Transverse colon (tissue), 4 donors: ENCODE measurements at places on chromosomes 13 and 19. TPM values are rescaled to one million over a fixed set of nuclear protein-coding genes. Genes with fewer than 3 reads are reported as not detected.

DNA sequence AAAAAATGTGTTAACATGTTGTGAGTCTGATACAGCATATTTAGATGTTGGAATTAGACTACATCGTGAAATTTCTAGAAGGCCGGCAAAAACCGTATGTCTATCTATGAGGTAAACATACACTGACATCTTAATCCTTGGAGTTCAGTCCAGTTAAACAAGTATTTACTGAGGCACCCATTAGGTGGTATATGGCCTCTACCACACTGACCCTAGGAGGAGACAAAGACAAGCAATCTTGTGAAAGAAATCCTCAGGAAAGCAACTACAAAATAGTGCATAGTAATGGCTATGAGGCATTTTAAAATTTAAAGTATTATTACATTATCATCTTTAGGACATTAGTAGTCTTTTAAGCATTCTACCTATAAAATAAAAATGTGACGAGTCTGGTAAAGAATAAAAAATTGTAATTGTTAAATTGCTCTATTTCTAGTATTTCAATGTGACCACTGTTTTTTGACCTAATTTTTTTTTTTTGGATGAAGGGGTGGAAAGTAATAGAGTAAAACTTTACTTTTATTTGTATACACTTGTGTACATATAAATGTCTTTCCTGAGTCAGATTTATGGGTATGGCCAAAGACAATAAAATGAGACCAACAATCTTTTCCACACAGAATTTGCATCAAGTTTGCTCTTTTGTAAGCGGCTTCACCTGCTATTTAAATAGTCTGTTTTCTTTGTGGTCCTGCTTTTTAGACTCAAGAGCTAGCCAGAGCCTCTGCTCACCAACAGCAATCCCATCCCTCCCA, 50.5 kb downstream of the KATNAL1 start:
- no peak overlapping the region for H3K4me3 ChIP-seq
- H3K36me3 ChIP-seq = no peaks in the 10 kb centered on the region
- peak overlapping the region; percentile 30 for H3K27ac ChIP-seq
- peaks cover 3% of the 10 kb centered on the region for H3K4me1 ChIP-seq

GRCh38 chr19:55678121-55678671, 3.2 kb downstream of the EPN1 start:
- no peaks in the 10 kb centered on the region for H3K27me3 ChIP-seq
- DNase-seq = peak; percentile 70

PSG11 gene
- not detected for total RNA-seq

LSR gene
- 211 TPM for total RNA-seq

DNA sequence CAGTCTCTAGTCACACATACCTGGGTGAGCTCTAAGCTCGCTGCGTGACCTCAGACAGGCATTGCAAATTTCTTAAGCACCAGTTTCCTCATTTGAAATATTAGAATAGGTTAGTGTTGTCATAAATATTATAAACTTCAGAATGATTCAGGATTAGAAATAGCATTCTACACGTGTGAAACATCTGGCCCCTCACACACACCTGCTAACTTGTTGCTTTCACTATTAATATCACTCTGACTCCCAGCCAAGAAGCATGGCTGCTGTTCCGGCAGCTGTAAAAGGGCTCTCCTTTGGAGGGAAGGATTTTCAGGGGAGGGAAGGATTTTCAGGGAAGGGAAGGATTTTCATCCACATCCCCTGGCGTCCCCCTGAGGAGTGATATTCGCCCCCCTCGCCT, 161.3 kb upstream of the GPR12 start:
- no peak overlapping the region for H3K27ac ChIP-seq
- H3K27me3 ChIP-seq = no peaks in the 10 kb centered on the region
- H3K36me3 ChIP-seq = no peaks in the 10 kb centered on the region
- H3K4me1 ChIP-seq = no peaks in the 10 kb centered on the region

C19orf25 gene
- total RNA-seq = 52.3 TPM

A1BG gene
- total RNA-seq = 3.7 TPM

- no peaks in the 10 kb centered on the region for H3K36me3 ChIP-seq
- peaks cover 41% of the 10 kb centered on the region for H3K27me3 ChIP-seq
- H3K4me1 ChIP-seq = no peaks in the 10 kb centered on the region
- no peak overlapping the region for H3K4me3 ChIP-seq
- H3K27ac ChIP-seq = no peak overlapping the region
Observed at GRCh38 chr19:5451494-5451893, 3.7 kb upstream of the ZNRF4 start.

DNA sequence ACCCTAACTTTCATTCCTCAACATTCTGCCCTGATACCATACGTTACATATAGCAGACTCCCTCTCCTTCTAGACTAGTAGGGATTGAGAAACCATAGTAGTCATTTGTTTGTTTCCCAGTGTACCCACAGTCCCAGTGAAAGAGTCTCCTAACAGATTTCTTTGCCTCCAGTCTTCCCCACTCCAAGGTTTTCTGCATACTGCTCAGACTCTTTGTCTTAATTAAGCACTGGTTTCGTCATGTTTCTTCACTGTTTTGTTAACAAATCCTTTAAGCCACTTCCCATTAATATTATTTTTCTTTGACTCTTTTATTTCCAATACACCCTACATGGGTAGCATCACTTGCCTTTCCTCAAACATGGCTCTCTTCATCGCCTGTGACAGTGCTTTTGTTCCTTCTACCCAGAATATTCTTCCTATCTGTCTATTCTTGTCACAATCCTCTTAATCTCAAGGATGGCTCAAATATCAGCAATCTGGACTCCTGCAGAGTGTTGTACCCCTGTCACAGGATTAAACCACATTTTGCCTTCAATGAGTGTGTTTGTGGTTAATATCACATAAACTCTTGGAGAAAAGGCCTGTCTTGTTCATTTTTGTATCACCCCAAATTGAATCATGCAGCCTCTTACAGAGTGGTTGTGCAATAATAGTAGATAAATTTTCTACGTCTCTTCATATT, 92.7 kb upstream of the KLF12 start:
- H3K4me3 ChIP-seq = no peak overlapping the region
- H3K27ac ChIP-seq = no peak overlapping the region
- no peak for DNase-seq
- H3K27me3 ChIP-seq = no peaks in the 10 kb centered on the region
- H3K4me1 ChIP-seq = no peaks in the 10 kb centered on the region

DNA sequence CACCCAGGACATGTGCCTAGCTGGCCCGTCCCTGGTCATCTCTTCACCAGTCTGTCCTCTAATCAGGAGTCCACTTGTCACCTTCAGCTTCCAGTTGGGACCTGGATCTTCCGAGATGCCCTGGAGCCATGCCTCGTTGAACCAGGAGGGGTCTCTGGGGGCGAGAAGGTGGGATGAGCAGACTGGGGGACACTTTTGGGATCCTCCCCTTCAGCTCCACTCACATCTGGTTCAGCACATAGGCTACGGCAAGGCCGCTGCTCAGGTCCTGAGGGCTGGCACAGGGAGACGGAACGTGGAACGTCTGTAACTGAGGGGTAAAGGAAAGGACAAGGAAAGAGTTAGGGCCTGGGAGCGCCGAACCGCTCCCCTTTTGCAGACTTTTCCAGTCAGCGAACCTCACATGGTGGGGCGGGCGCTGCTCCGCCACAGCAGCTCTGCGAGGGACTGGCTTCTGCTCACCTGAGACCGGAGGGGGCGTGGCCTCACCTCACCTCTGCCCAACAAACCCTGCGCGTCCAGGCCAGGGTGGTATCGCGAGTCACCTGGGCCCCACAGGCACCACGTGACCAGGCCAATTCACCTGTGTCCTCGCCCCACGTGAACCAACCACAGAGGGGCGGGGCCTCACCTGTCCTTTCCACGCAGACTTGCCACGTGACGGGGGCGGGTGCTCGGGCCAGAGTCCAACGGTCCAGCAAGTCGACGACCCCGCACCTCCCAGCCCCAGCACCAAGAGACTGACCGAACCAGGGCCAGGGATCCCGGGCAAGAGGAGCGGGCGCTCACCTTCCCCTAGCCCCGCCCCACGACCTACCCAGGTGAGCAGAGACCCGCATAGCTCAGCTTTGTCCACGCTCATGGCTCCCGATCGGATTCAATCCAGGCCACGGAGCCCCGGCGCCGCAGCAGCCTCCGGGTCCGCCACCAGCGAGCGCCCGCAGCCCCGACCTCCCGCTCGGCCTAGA, at the start of gene HOOK2:
TSS of gene HOOK2 (minus strand) at position 965 of the 968 bp plus-strand sequence. CDS start at position 862, 103 bp downstream.
- peak; percentile 97 for DNase-seq
- H3K27me3 ChIP-seq = no peaks in the 10 kb centered on the region
- H3K36me3 ChIP-seq = no peaks in the 10 kb centered on the region
- peak within 1 kb of the TSS; percentile 47 for H3K4me3 ChIP-seq
- peak within 1 kb of the TSS; percentile 91 for H3K27ac ChIP-seq
- peaks cover 45% of the 10 kb centered on the region for H3K4me1 ChIP-seq

DCT gene
- total RNA-seq = not detected

GRCh38 chr19:32876236-32876918, 6.8 kb upstream of the SLC7A9 start:
- no peaks in the 10 kb centered on the region for H3K4me1 ChIP-seq
- no peak for DNase-seq
- H3K27me3 ChIP-seq = peaks cover 2% of the 10 kb centered on the region
- H3K4me3 ChIP-seq = no peak overlapping the region

PTOV1 gene
- 63.8 TPM for total RNA-seq

DNA sequence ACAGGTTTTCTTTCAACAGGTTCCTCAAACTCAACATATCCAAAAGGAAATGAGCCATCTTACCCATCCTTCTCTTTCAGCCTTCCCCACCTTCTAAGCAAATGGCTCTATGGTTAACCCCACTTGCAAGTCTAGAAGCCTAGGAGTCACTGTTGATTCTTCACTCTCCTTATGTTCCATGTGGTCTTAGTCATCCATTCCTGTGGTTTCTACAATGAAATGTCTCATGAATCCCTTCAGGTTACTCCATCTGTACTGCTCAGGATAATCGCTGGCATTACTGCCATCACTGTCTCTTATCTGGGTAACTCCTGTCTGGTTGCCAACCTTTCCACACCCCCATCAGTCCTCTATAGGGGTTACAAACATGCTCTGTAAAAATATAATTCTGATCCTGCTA, 381.3 kb downstream of the ENOX1 start:
- no peaks in the 10 kb centered on the region for H3K36me3 ChIP-seq
- no peaks in the 10 kb centered on the region for H3K27me3 ChIP-seq
- DNase-seq = no peak
- H3K4me3 ChIP-seq = no peak overlapping the region

ZNF575 gene
- not detected for total RNA-seq

GRCh38 chr13:110304256-110304655, 2.7 kb downstream of the COL4A1 start:
- no peak for DNase-seq
- peaks cover 37% of the 10 kb centered on the region for H3K27me3 ChIP-seq
- H3K27ac ChIP-seq = peak overlapping the region; percentile 93
- peaks cover 27% of the 10 kb centered on the region for H3K4me1 ChIP-seq
- no peak overlapping the region for H3K4me3 ChIP-seq
- H3K36me3 ChIP-seq = no peaks in the 10 kb centered on the region

VSIG10L gene
- total RNA-seq = 1.8 TPM

PRKCSH gene
- 190 TPM for total RNA-seq

GIPR gene
- 13.5 TPM for total RNA-seq

DNA sequence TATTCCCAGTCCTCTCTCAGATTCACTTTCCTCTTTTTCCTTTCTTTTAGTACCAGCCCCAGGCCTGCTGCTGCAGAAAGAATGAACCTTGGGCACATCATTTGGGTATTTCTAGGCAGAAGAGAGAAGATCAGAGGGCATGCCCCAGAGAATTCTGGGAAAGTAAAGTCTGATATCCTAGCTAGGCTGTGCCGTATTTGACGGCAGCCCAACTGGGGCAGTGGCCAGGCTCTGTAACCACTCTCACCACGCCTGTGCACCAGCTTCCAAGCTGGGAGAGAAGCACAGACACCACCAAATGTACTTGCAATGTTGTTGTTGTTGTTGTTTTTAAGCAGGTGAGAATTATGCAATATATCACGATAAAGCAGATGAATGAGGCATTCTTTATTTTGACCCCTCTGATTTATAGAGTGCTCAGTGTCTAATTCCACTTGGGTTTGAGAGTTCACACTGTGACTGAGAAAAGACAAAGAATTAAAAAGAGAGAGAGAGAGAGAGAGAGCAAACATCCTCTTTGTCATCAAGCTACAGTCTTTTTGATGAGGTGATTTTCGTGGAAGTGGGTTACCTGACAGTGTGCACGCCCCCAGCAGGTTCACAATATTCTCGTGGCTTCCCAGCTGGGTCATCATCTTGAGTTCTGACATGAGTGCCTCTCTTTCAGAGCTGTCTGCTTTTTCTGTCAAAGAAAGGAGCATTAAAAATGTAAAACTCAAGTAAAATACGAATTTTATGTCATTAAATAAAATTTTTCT, 39.3 kb upstream of the URAD start:
- no peaks in the 10 kb centered on the region for H3K4me1 ChIP-seq
- H3K27ac ChIP-seq = no peak overlapping the region
- H3K27me3 ChIP-seq = no peaks in the 10 kb centered on the region
- H3K4me3 ChIP-seq = no peak overlapping the region
- DNase-seq = no peak

DNA sequence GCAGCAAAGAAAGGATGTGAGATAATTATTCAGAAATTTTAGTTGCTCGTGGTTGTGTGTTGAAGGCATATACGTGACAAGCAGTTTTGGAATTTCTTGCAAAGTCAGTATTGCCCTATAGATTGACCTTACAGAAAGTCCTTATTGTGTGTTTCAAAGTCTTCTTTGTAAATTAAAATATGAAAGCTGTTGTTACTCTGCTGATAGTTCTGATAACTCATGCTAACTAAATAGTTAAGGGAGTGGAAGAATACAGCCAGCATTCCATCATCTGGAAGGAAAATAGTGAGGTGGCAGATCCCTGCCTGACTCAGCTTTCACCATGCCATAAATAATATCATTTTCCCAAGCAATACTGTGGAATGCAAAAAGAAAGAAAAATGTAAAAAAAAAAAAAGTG, 27.2 kb downstream of the WASF3 start:
- H3K36me3 ChIP-seq = no peaks in the 10 kb centered on the region
- no peaks in the 10 kb centered on the region for H3K27me3 ChIP-seq
- no peak overlapping the region for H3K27ac ChIP-seq

DNA sequence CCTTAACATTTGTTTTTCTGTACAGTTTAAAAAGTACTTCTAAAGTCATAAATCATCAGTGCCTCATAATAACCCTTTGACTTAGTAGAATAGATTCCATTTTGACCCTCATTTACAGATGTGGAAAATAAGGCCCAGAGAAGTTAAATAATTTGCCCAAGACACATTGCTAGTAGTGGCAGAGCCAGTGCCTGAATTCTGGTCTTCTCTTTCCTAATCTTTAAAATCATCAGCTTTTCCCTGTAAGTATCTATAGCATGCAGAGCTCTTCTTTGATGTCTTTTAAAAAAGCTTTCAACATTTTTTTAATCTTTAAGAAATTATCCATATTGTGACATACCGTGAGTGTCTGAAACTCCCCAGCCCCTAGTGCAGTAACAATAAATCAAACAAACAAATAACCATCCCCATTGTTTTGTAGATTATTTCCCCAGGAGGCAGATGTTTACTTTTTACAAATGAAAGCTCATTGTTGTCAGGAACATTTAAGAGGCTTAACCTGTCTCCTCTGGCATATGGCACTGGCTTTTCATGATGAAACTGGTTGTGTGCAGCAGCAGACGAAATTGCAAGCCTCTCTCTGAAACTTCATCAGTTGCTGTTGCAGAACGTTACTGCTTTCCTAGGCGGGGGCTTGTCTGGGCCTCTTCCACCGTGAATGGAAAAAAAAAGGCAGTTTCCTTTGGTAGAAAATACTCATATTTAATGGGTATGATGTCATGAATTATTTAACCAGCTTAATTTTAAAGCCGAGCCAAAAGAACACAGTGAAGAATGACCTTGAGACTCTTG, 31.7 kb upstream of the PCDH8 start:
- no peak for DNase-seq
- H3K4me3 ChIP-seq = no peak overlapping the region
- no peaks in the 10 kb centered on the region for H3K27me3 ChIP-seq
- H3K4me1 ChIP-seq = no peaks in the 10 kb centered on the region
- H3K36me3 ChIP-seq = no peaks in the 10 kb centered on the region

- H3K4me1 ChIP-seq = no peaks in the 10 kb centered on the region
- H3K27me3 ChIP-seq = no peaks in the 10 kb centered on the region
- no peak overlapping the region for H3K27ac ChIP-seq
- DNase-seq = no peak
- H3K4me3 ChIP-seq = no peak overlapping the region
- no peaks in the 10 kb centered on the region for H3K36me3 ChIP-seq
Observed at GRCh38 chr13:96967248-96967745, 27.0 kb downstream of the OXGR1 start.
